Erythroblast (primary cell): ENCODE measurements at places on chromosomes 7 and 10.
A peak's percentile ranks its signal among the peaks of the same experiment; 100 is the strongest.

- no peak for DNase-seq
These were observed 96.9 kb downstream of the IQUB start for GRCh38 chr7:123437447-123437995.

- DNase-seq: peak; percentile 66
These were observed 75.6 kb downstream of the CCDC6 start for GRCh38 chr10:59830601-59831259.

- DNase-seq: no peak
These were observed 260.7 kb downstream of the CCDC3 start for GRCh38 chr10:12740813-12741212.

- DNase-seq: peak; percentile 82
These were observed 2.2 kb downstream of the MAFK start for GRCh38 chr7:1532456-1533254.

DNA sequence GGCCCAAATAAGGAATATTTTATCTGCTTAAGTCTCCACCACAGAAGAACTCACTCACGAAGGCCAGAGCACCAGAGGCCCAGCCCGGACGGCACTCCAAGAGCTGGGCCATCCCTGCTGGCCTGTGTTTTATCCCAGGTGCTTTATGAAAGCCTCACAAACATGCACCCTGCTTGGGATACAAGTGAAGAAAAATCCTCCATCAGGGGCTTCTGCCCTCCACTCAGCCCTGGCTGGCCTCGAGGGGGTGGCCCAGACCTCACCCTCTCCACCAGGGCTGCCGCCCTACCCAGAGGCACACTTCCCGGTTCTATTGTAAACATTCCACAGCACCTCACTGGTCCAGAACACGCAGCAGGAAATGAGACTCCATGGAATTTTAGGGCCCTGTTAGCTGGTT, 19.8 kb upstream of the DNAAF5 start:
- no peak for DNase-seq

- peak; percentile 31 for DNase-seq
These were observed 101.1 kb upstream of the ABCB5 start for GRCh38 chr7:20514364-20514763.

- no peak for DNase-seq
These were observed 764.3 kb downstream of the SUGCT start for GRCh38 chr7:40899151-40899550.
